EL (cell line): ENCODE measurements at places on chromosomes 11 and 22.
A peak's percentile ranks its signal among the peaks of the same experiment; 100 is the strongest.

- no peak for DNase-seq
These were observed 15.6 kb downstream of the PANX1 start for GRCh38 chr11:94144216-94144615.

DNA sequence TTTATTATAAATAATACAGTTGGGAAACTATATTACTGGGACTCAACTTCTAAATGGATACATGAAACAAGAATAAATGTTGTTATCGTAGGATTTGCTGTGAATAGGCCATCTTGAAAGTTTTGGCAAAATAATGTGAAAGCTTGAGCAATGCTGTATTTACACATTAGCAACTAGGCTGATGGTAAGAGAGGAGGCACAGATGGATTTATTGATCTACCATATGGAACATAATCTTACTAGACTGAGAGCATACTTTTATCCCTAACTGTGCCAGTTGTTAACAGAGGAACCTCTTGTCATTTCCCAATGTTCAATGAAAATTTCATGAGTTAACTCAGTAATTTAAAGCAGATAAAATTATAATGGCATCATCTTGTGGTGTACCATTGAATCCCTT lies 22.8 kb downstream of the APIP start:
- DNase-seq = no peak

GRCh38 chr11:18472587-18472986 lies 16.9 kb downstream of the LDHAL6A start:
- no peak for DNase-seq

DNA sequence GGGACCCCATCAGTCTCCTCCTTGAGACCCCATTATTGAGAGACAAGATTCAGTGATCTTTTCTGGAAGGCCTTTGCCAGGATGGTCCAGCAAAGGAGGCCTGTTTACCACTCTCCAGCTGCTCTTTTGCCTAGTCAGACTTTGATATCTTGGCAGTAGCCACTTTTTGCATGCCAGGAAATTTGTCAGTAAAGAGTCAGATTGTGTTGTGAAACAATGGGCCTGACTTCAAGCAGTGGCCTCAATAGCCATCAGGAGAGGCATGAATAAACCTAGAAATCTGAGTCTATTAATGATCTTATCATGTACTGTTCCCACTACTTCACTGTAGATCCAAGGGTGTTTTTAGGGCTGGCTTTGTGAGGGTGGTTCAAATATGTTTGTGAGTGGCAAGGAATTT lies 479.4 kb downstream of the JRKL start:
- DNase-seq = no peak

DNA sequence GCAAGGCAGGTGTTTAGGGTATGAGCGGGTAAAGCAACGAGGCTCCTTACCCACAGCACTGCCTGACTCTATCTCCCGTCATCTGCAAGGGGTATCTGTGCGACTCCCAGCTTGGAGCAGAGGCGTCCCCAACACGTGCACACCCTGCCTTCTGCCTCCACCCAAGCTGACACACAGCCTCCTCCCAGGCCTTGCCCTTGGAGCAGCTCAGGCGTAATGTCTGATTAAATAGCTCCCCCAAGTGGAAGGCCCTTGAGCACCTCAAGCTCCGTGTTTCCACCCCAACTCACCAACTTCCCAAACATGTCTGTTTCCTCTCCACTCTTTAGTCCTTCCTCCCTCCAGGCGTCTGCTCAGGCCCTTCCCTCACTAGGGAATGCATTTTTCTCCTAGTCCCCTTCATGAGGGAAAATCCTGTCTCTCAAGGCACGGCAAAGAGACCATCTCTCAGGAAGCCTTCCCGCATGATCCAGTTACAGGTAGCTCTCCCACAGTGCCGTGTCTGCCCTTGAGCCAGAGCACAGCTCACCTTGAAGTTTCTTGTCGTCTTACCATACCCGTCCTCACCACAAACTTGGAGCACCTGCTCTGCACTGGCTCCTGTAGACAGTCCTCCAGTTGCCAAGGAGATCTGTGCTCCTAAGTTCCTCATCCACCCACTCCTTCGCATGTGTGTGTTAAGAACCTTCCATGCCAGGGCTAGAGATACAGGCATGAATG lies 15.8 kb downstream of the CYB5R2 start:
- DNase-seq = peak; percentile 67

- no peak for DNase-seq
These were observed 67.1 kb downstream of the CDKN1C start for GRCh38 chr11:2818503-2818902.

- no peak for DNase-seq
These were observed 34.7 kb downstream of the GALNT18 start for GRCh38 chr11:11587122-11587521.

- DNase-seq = no peak
These were observed 120.8 kb downstream of the NAT10 start for GRCh38 chr11:34226210-34226609.

DNA sequence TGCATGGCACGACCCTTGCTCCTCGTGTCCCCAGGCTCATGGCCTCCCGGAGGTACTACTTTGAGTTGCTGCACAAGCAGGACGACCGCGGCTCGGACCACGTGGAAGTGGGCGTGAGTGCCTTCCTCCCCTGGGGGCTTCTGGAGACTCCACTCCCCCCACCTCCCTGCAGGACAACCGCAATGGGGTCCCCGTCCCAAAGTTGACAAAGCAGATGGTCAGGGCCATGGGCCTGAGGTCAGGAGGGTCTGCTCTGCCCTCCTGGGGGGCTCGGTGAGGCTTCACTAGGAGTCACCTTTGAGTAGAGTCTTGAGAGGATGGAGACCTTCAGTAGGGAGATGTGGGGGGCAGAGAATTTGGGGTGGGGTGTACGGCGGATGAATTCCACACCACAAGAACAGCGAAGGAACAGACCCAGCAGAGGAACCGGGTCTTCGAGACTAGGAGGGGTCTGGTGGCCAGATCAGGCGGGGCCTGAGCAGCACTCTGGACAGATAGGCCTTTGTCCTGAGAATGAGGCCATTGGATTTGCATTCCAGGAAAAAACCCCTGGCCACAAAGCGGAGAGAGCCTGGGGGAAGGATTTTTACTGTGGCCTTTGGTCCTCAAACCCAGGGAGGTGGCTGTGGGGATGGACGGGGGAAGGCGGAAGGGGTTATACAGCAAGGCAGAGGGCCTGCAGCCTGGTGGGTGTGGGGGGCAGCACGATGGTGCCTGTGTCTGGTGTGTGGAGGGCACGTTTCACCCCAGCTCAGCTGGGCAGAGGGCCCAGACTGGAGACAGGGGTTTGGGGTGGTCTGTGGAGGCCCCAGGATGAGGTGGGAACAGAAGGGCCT lies 4.6 kb downstream of the B4GALNT4 start:
- no peak for DNase-seq

GRCh38 chr22:26461188-26461810 lies 22.3 kb downstream of the HPS4 start:
- peak; percentile 48 for DNase-seq
